ENCODE measurements at places on chromosomes 7 and 10. TPM values are rescaled to one million over a fixed set of nuclear protein-coding genes. Genes with fewer than 3 reads are reported as not detected.

GRCh38 chr7:80773787-80774508, 135.5 kb downstream of the CD36 start:
- DNase-seq: no peak

DNA sequence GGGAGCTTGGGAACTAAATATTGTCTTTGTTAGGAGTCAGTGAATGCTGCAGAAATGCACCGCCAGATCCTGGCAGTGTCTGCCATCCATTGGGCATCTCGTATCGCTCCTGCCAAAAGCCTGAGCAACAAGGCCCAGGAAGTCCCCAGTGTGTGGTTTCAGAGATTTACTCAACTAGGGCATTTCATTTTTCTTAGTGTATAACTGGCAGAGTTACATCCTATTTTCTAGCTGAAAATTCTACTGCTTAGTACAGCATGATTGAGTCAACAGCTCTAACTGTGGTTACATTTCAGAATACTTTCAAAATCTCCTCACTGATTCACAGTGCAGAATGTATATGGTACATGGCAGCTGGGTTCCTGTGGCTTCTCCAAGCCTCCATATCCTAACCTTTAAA, 95.8 kb upstream of the CREB5 start:
- no peak for DNase-seq

DNA sequence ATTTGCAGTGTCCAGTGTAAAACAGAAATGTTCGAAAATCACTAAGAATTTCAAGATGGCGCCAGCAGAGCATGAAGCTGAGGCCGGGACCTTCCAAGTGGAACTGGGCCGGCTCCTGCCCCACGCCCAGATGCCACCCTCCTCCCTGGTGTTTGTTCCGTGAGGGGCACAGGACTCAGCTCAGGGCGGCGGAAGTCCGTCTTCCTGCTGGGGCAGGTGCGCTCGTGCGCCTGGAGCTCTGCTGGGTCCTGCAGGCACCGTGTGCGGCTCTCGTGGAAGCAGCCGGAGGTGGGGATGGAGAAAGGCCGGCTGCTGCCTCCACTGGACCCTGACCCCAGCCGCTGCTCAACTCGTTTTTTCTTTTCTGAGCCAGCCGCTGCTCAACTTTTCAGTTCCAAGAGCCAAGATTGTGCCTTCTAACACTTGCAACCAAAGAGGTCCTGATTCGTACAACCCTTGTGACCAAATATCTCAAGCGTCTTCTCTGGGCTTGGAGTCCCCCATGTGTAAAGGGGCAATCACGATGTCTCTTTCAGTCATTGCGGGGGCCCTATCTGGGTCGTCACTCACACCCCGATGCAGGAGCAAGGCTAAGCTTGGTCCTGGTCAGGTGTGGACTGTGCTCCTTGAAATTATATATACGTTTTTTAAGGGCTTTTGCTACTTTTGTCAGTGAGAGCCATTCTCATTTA, 334.4 kb downstream of the ADARB2 start:
- DNase-seq: no peak

- DNase-seq: no peak
Observed at GRCh38 chr7:135843214-135843613, 94.6 kb upstream of the FAM180A start.

- no peak for DNase-seq
Observed at GRCh38 chr7:123367031-123367430, 167.3 kb upstream of the SLC13A1 start.

- no peak for DNase-seq
Observed at GRCh38 chr7:150410131-150410530, 31.0 kb downstream of the ZNF775 start.

DNA sequence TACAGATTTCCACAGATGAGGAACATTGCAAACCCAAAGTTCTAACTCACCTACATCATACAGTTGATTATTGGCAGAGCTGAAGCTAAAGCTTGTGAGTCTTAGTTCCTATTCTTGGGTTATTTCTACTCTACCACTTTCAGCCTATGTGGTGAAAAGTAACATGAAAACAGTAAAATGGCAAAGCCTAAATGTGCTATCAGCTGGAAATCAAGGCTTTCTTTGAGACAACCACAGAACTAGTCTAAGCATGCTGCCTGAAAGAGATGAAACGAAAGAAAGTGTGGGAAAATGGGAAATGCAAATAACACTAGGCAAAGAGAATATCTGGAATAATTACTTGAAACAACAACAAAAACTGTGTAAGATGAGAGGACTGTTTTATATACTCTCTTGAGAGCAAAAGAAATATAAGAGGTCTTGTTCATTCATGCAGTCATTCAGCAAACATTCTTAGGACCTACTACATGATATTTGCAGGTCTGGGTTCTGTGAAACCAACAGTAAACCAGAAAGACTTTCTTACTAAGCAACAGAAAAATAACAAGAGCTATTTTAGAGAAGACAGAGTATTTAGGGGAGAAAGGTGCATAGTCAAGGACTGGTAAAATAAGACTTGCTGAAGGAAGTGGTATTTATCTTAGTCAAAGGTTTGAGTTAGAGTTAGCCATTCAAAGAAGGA, 437.1 kb downstream of the HTR7 start:
- no peak for DNase-seq

GRCh38 chr7:114343949-114344708, 70.5 kb upstream of the FOXP2 start:
- no peak for DNase-seq

GRCh38 chr10:73926152-73926764, 15.3 kb downstream of the PLAU start:
- no peak for DNase-seq

GRCh38 chr10:32049113-32049512, 7.1 kb downstream of the KIF5B start:
- DNase-seq: no peak

GRCh38 chr7:97460433-97460832, 271.5 kb upstream of the TAC1 start:
- DNase-seq: no peak

GRCh38 chr7:82286798-82287140, 156.8 kb downstream of the CACNA2D1 start:
- DNase-seq: no peak

DNA sequence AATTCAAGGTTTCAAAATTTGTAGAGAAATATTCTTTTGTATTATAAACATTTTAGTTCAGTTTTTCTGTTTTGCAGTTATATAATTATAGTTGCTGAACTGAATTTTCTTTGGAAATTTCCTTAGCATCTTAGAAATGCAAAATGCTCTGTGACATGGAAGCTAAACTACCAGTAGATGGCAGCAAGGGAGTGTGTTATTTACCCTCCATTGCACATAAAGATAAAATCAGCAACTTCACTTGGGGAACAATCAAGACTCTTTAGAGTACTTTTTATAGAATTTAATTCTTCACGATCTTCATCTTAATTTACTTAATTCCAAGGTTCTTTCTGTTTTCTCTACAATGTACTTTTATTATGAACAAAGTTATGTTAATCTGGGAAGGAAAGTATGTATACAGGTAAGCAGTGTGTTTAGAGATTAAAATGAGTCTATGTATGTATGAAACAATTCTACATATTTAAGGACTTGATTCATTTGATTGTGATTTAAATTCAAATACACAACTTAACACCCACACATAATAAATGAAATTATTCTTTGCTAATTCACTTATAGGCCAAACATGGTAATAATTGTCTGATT, 404.2 kb downstream of the THSD7A start:
- DNase-seq: peak; percentile 47

ZCCHC24 gene
- 26.2 TPM for polyA plus RNA-seq

MMD2 gene
- 0.18 TPM for polyA plus RNA-seq

LFNG gene
- 29.3 TPM for polyA plus RNA-seq

PMPCB gene
- 100 TPM for polyA plus RNA-seq

Measured in left renal pelvis (tissue), 4 donors.